ENCODE measurements at places on chromosomes 12 and 14. TPM values are rescaled to one million over a fixed set of nuclear protein-coding genes. Genes with fewer than 3 reads are reported as not detected.

The AHNAK2 gene
- 2.6 TPM for total RNA-seq

The KSR2 gene
- 0.02 TPM for total RNA-seq

- no peak overlapping the region for H3K27ac ChIP-seq
- no peak for DNase-seq
- no peak overlapping the region for H3K4me3 ChIP-seq
- no peaks in the 10 kb centered on the region for H3K27me3 ChIP-seq
- no peaks in the 10 kb centered on the region for H3K36me3 ChIP-seq
Measured at GRCh38 chr12:124796303-124796960, 67.2 kb downstream of the SCARB1 start.

The DCP1B gene
- 3.7 TPM for total RNA-seq

- peaks cover 15% of the 10 kb centered on the region for H3K4me1 ChIP-seq
- no peaks in the 10 kb centered on the region for H3K27me3 ChIP-seq
- H3K36me3 ChIP-seq = no peaks in the 10 kb centered on the region
- no peak overlapping the region for H3K27ac ChIP-seq
- H3K4me3 ChIP-seq = no peak overlapping the region
Measured at GRCh38 chr12:29220632-29221336, 71.7 kb downstream of the FAR2 start.

GRCh38 chr12:115882936-115883335 is 394.6 kb downstream of the MED13L start:
- H3K27ac ChIP-seq = no peak overlapping the region
- no peak overlapping the region for H3K4me3 ChIP-seq
- H3K4me1 ChIP-seq = no peaks in the 10 kb centered on the region

DNA sequence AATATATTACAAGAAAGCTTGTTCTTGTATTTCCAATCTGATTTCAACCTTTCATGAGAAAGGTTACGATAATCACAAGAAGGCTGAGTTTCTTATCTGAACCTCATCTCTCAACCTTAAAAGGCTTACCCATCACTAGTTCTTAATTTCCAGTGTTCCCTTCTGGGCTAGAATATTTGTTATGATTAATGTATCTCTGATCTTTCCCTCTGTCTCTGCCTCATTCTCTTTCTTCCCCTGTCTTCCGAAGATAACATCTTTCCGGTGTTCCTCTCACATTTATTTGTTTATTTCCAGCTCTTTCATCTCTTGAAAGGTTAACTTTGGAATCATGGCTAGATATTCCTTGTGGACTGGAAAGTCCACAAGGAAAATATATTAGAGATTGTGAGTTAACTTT is 255.9 kb downstream of the SLC6A15 start:
- no peaks in the 10 kb centered on the region for H3K4me1 ChIP-seq
- no peaks in the 10 kb centered on the region for H3K27me3 ChIP-seq
- no peaks in the 10 kb centered on the region for H3K36me3 ChIP-seq

- no peak for DNase-seq
- H3K4me3 ChIP-seq = no peak overlapping the region
- no peaks in the 10 kb centered on the region for H3K36me3 ChIP-seq
- no peak overlapping the region for H3K27ac ChIP-seq
Measured at GRCh38 chr12:23211384-23212320, 586.7 kb downstream of the ETNK1 start.

The CEBPE gene
- not detected for total RNA-seq

DNA sequence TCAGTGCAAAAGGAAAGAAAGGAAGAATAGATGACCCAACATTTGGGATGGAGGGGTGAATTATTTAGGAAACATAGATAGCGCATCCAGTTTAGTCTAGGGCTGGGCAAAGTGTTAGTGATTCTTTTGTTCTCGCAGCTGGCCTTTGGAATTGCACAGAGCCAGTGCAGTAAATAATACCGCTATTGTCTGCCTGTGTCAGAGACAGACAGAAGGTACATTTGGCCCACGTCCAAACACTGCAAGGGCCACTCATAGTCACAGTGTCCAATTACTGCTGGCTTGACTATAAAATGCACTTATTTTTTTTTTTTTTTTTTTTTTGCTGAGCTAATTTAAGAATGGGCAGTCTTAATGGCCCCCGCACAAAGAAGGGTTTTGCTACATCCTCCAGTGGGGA is 638.6 kb downstream of the BCL11B start:
- no peaks in the 10 kb centered on the region for H3K4me1 ChIP-seq
- H3K36me3 ChIP-seq = no peaks in the 10 kb centered on the region
- no peaks in the 10 kb centered on the region for H3K27me3 ChIP-seq
- H3K27ac ChIP-seq = no peak overlapping the region

The GLI1 gene
- 0.19 TPM for total RNA-seq

GRCh38 chr12:67274186-67274585 is 5.0 kb downstream of the CAND1 start:
- no peak overlapping the region for H3K4me3 ChIP-seq
- H3K36me3 ChIP-seq = no peaks in the 10 kb centered on the region
- no peak for DNase-seq
- H3K27ac ChIP-seq = no peak overlapping the region
- peaks cover 69% of the 10 kb centered on the region for H3K4me1 ChIP-seq
- no peaks in the 10 kb centered on the region for H3K27me3 ChIP-seq
